ENCODE measurements at places on chromosomes 5 and 9.

GRCh38 chr5:111248571-111248970, 24.4 kb downstream of the CAMK4 start:
- DNase-seq = no peak

DNA sequence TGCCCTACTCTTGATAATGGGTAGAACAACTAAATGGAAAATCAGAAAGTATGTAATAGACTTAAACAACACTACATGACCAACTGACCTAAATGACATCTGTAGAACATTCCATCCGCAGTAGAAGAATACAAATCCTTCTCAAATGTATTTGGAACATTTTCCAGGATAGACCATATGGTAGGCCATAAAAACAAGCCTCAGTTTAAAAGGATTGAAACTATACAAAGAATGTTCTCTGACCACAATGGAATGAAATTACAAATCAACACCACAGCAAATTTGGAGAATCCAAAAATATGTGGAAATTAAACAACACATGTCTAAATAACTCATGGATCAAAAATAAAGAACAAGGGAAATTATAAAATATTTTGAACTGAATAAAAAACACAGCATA, 189.2 kb downstream of the NDUFS4 start:
- no peak for DNase-seq

- DNase-seq = no peak
Measured at GRCh38 chr5:89437450-89438435, 554.8 kb upstream of the MEF2C start.

GRCh38 chr9:16982780-16983310, 112.4 kb upstream of the BNC2 start:
- no peak for DNase-seq

- no peak for DNase-seq
Measured at GRCh38 chr5:82295144-82295543, 17.0 kb upstream of the RPS23 start.

GRCh38 chr5:111680737-111681413, 76.1 kb downstream of the NREP start:
- no peak for DNase-seq

- DNase-seq = no peak
Measured at GRCh38 chr5:6274846-6275543, 103.4 kb downstream of the MED10 start.

GRCh38 chr5:174315871-174316270, 270.4 kb downstream of the NSG2 start:
- no peak for DNase-seq

DNA sequence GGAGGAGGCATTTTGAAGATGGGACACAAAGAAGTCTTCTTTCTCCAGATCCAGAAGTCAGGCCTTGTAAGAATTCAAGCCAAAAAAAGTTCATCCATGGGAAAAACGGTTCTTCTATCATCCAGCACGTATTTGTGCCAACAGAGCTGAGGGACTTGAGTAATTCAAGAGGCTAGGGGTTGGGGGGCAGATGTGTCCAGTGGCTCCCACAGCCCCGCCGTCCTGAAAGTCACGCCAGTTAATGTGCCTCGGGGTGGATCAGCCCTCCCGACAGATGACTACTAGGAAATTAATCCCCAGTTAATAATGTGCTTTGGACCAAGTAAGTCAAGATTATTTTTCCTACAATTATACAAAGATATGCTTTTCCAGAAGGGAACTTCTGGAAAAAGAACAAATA, 23.4 kb downstream of the NREP start:
- DNase-seq = no peak

GRCh38 chr9:68832861-68833518, 128.0 kb downstream of the PIP5K1B start:
- DNase-seq = no peak

DNA sequence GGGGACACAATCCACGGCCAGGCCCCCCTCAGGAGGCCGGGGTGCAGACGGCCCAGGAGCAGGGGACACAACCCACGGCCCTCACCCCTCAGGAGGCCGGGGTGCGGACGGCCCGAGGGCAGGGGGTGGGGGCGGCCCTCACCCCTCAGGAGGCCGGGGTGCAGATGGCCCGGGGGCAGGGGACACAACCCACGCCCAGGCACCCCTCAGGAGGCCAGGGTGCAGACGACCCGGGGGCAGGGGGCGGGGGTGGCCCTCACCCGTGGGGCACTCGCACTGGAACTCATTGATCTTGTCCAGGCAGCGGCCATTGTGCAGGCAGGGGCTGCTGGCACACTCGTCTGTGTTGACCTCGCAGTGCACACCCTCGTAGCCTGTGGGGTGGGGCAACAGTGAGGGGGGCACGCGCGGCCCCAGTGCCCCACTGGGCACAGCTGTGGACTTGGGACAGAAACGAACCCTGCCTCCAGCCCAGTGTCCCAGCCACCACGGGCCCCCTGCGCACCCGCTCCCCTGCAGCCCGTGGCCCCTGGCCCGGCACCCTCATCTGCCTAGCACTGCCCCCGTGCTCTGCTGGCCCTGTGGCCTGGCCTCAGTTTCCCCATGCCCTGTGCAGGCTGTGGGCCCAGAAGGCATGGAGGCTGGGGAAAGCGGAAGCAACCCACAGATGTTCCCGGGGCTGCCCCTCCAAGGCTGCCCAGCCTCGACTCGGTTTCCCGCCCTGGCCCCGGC, 28.7 kb downstream of the NOTCH1 start:
- DNase-seq = no peak

DNA sequence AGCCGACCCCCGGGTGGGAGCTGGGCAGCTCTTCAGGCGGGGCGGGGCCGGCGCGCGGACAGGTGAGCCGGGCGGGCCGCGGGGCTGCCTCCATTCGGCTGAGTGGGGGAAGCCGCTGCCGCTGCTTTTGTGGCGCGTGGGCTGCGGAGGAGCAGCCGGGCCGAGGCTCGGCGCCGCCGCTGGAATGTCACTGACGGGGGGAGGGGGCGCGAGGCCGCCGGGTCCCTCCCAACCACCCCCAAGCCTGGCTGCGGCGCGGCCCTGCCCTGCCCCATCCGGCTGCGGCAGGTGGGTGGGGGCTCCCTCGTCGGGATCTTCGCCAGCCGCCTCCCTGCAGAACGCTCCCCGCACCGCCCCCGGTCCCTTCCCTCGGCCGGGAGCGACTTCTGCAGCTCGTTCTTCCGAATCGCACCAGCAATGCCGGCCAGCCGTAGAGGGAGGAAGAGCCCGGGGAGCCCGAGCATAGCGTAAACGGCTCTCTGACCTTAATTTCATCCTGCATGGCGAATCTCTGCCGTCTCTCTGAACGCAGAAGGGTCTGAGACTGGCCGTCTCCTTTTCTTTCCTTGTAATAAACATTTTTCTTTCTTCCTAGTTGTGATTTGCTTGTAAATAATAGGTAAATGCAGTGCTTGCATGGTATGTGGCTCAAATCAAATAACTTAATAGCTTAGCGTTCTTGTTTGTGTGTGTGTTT, 505 bp downstream of the SPTAN1 start:
- DNase-seq = peak; percentile 13

GRCh38 chr5:124574521-124575436, 171.7 kb downstream of the ZNF608 start:
- DNase-seq = no peak

GRCh38 chr5:20694121-20694520, 706.1 kb upstream of the CDH18 start:
- DNase-seq = no peak

DNA sequence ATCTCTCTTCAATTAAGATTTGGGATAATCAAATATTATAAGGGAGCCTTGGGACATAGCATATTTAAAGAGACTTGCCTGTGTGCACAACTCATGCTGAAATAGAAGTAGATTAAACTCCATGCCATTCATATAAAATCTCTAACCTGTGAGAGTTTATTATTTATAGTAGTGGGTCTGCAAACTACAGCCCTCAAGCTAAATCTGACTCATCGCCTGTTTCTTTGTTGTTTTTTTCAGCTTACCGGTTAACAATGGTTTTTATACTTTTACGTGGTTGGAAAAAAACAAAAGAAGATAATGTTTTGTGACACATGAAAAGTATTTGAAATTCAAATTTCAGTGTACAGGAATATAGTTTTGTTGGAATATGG, 61.9 kb upstream of the GHR start:
- DNase-seq = no peak

DNA sequence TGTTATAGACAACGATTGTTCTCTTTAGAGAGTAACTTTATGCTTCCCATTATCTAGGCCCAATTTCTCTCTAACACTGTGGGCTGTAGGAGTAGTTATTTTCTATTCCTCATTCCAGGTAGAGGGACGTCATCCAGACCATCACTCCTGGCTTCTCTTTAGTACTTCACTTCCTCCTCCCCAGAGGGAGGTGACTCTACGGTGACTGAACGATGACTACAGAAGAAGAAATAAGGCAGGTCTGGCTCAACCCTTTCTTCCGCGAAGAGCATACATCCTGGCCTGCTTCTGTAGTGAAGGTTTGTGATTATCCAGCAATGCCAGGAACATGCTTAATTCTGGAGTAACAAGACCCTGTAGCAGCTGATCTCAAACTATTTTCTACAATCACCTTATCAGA, 50.8 kb downstream of the HMGCR start:
- no peak for DNase-seq

DNA sequence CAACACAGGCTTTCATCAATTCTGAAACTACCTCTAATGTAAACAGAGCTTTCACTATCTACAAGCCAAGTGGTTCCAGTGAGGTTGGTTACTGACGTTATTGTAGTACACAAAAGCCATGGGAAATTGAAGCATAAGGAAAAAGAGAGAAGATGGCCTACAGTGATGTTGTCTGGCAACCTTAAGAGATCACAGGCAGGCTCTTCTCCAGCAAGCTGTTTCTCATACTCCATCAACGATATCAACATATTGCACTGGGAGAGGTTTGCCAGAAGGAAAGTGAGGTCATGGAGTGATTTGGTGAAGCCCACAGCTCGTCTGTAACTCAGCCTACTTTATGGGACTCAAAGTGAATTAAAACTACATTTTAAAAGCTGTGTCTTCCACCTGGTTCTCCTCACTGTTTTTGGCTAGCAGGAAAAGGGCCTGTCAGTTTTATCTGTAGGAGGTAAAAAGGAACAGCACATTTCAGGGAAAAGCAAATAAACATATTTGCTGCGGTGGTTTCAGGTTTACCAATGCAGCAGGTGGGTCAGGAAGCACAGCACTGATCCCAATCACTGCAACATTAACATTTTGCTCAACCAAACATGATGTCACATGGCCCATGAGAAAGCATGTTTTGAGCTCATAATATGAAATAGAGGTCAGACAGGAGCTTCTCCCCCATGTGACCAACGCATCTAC, 72.9 kb downstream of the ARSB start:
- DNase-seq = no peak

GRCh38 chr5:113156271-113156877, 179.8 kb downstream of the DCP2 start:
- DNase-seq = no peak

GRCh38 chr9:98861781-98862504, 54.5 kb downstream of the GALNT12 start:
- no peak for DNase-seq

GRCh38 chr5:31469886-31470285, 62.0 kb downstream of the DROSHA start:
- DNase-seq = no peak

Measured in activated CD4-positive, CD25-positive, alpha-beta regulatory T cell treated with anti-CD3 and anti-CD28 coated beads, Interleukin-2, amount 50 U/mL, for 16 hours (primary cell).